ENCODE measurements at places on chromosomes 3 and 15. TPM values are rescaled to one million over a fixed set of nuclear protein-coding genes. Genes with fewer than 3 reads are reported as not detected.

Gene CCR4
- not detected for total RNA-seq

Gene RASL12
- total RNA-seq, result 39.0 TPM

Gene WDR6
- total RNA-seq, result 59.0 TPM

Gene NOX5
- total RNA-seq, result 0.39 TPM

Gene SERPINI2
- total RNA-seq, result not detected

Gene CDCP1
- 19.2 TPM for total RNA-seq

Gene WDR5B
- total RNA-seq, result 7.2 TPM

Gene OR5H15
- not detected for total RNA-seq

Gene SLC9A9
- total RNA-seq, result 5.3 TPM

Gene TMEM108
- 1.1 TPM for total RNA-seq

Gene CNTN3
- total RNA-seq, result 0.78 TPM

Gene CDHR4
- not detected for total RNA-seq

Gene SNUPN
- total RNA-seq, result 27.4 TPM

Gene NEO1
- total RNA-seq, result 16.2 TPM

Gene CLRN1
- not detected for total RNA-seq

Gene MUC13
- not detected for total RNA-seq

Gene OXTR
- total RNA-seq, result 4.3 TPM

Measured in epithelial cell of alveolus of lung (primary cell).